Hematopoietic multipotent progenitor cell treated with erythropoietin and hydrocortisone succinate and interleukin-3 and kit ligand, for 17 days (in vitro differentiated cells): ENCODE measurements at places on chromosomes 12 and 14.
A peak's percentile ranks its signal among the peaks of the same experiment; 100 is the strongest.

- no peak for DNase-seq
Measured at GRCh38 chr14:35576260-35576659, 42.3 kb downstream of the INSM2 start.

DNA sequence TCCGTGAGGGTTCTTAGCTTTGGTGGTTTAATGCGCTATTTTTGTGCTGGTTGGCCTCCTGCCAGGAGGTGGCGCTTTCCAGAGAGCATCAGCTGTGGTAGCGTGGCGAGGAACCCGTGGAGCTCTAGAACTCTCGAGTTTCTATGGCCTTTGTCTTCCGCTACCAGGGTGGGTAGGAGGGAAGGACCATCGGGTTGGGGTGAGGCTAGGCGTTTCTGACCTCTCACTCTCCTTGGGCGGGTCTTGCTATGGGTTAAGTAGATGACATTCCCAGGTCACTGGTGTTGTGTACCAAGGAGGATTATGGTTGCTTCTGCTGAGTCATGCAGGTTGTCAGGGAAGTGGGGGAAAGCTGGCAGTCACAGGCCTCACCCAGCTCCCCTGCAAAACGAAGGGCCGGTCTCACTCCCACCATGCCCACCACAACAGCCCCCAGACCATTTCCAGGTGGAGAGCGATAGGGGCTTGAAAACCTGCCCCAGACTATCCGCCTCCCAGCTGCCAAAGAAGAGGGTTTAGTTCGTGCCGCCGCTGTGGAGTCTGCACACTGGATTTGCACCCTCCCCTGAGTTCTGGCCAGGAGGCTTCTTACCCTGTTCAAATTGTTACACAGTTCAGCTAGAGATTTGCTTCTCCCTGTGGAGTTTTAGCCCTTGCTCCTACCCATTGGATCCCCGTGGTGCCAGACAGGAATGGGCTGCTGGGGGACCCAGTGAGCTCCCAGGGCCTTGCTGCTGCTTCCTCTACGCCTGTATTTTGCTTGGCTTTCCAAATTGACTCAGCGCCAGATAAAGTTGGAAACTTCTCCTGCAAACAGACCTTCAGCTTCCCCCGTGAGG lies 21.9 kb downstream of the RNFT2 start:
- no peak for DNase-seq

- no peak for DNase-seq
Measured at GRCh38 chr14:40986655-40987054, 620.0 kb upstream of the LRFN5 start.

DNA sequence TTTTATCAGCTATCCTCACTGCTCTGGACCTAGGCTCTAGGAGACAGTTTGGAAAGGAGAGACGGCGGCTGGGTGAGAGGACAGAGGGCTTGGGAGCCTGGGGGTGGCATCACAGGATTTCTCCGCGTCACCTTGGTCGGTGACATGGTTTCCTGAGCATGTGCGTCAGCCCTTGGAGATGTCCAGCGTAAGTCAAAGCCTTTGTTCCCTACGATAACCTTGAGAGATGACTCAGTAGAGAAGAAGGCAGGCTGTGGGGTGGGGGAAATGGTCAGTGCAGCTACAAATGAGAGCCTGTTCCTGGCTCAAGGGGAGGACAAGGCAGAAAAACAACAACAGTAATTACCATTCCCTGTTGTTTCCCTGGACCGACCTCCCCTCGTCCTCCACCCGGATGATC lies 90.2 kb upstream of the TBX3 start:
- DNase-seq: no peak

- no peak for DNase-seq
Measured at GRCh38 chr12:537772-538171, 78.0 kb downstream of the B4GALNT3 start.

DNA sequence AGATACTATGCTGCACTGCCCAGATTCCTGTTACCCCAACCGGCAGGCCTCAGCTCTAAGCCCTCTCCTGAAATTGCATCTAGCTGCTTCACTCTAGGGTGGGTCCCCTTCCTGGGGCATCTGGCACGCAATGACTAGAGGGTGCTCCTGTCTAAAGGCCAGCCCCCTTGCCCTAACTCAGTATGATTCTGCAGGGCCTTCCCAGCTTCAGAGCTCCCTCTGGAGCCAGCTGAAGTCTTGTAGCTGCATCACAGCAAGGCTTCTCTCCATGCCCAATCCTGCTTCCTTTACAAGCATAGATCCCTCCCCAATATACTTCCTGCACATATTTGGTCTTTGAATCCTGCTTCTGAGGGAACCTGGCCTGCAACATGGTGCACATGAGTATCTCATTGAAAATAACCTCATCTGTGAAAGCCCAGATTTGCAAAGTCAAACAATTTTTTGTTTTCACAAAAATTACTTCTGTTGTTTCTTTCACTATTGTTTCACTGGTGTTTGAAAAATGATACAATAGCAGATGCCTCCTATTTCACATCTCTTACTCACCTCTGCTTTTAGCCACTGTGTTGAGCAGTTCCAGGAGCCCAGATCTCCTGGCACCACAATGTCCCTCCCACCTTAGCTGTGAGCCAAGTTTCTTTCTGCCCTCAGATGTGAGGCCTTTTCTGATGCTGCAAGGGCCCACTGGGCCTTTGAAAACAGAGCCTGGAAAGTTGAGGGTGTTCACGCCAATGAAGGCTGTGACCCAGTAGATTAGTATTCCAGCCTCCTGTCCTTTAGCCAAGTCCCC lies 169.5 kb upstream of the EGLN3 start:
- DNase-seq: no peak

DNA sequence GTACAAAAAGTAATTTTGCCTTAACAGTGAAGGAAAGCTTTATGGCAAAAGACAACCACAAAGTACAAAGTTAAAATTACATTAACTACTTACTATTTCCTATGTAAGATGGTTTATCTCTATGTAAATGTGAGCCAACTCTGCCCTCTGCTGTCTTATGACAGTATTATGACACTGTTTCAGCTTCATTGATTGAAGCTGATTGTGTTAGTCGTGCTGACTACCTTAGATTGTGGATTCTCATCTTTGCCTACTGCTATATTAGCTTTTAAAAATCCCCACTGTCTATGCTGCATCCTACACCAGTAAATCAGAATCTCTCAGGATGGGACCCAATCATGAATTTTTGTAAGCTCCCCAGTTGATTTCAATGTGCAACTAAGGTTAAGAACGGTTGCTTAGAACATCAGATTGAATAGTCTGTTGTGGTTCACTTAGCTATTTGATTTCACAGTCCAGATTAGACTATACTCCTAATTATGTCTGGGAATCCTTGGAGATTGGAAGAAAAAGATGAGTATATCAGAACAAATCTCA lies 12.2 kb upstream of the SPTB start:
- DNase-seq: peak; percentile 89

DNA sequence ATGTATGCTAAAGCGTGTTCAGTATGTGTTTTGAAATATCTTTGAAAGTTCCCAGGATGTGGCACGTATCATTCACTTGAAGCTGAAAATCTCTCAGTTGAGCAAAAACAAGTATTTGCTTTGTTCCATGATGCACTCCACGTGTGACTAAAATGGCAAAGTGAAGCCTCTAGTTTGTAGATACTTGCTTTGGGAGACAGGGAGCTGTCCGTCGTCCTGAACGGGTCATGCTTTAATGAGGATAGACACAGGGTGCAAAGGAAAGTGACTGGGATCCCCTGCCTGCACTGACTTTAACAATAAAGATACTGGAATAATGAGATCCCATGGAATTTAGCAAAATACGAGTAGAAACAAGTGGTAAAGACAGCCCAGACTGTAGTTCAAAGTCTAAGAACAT lies 991.4 kb downstream of the NRXN3 start:
- no peak for DNase-seq

GRCh38 chr12:32302218-32303173 lies 96.9 kb upstream of the FGD4 start:
- no peak for DNase-seq

DNA sequence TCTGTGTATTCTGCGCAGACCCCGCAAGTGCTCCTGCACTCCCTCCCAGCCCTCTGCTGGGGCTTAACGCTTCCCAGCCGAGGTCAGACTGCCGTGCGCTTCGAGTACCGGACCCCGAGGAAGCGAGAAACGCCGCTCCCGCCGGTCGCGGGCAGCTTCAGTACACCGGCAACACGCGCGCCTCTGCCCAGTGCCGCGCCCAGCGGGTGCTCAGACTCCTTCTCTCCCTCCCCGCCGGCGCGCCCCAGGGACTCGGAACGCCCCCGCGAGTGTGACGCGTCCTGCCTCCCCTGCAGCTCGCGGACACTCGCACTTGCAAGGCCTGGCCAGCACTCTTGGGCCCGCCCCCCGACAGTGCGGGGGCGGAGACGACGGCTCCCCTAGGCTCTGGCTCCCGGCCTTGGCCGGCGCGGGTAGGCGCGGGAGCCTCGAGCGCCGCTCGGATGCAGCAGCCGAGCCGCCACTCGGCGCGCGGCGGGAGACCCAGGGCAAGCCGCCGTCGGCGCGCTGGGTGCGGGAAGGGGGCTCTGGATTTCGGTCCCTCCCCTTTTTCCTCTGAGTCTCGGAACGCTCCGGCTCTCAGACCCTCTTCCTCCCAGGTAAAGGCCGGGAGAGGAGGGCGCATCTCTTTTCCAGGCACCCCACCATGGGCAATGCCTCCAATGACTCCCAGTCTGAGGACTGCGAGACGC lies at the start of gene PTGER2:
Gene PTGER2 (plus strand): TSS at position 410 of the 692 bp plus-strand sequence. CDS start 237 bp downstream, at position 647.
- DNase-seq: no peak

GRCh38 chr14:94307410-94307992 lies 14.4 kb upstream of the SERPINA10 start:
- DNase-seq: no peak

DNA sequence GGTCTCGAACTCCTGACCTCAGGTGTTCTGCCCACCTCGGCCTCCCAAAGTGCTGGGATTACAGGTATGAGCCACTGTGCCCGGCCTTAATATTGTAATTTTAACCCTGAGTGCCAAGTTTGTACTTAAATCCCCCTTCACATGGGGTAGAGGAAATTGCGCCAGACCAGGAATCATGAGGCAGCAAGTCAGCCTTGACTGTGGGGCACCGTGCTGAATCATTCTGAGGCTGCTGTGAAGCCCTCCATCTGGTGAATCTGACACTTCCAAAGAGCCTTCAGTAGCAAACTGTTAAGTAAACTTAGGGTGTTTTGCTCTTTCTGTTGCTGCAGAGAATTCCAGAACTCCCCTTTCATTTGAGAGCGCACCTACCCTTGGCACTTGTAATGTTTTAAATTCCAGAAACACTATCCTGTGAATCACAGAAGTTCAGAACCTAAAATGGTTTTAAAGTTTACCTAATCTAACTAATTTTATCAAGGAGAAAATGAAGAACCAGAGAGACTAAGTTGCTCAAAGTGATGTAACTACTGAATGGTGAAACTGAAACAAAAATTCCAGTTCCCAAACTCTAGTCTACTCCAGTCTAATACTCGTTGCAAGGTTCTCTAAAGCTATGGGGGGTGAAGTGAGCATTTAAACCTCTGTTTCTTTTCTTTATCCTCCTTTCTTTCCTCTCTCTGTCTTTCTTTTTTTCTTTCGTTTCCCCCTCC lies 7.5 kb downstream of the HEBP1 start:
- peak; percentile 90 for DNase-seq

GRCh38 chr12:52015532-52016041 lies 8.8 kb downstream of the TAMALIN start:
- DNase-seq: no peak

- no peak for DNase-seq
Measured at GRCh38 chr12:9742661-9743060, 9.8 kb upstream of the CLECL1 start.

GRCh38 chr12:118714051-118714460 lies 267.3 kb upstream of the SRRM4 start:
- DNase-seq: peak; percentile 26

DNA sequence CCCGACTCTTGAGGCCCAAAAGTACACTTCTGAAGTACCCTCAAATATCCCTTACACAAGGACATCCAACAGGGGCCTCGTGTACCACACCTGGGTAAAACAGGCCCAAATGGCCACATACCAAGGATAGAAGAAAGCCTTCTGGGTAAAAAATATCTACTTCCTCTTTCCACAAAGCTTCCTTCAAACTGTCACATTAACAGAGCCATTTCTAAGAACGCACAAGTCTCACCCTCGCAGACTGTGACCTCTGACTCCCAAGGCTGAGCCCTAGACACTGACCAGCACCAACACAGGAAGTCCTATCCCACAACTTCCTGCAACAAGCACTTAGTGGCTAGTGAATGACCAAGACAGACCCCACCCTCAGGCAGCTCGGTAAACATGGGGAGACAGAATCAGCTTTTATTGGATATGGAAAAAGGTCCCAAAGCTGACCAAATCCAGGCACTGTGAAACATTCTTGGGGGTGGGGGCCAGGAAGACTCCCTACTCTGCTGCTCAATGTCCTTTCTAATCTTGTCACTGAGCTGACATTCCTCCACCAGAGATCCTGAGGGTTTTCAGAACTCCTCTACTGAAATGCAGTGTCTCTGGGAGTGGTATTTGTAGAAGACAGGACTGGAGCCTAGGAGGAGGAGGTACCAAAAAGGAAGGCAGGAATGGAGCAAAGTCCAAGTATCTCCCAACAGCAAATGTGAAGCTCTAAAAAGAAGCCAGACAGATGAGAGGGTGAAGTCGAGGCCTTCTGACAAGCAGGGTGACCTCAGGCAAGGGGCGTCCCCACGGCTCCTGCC lies 15.9 kb downstream of the KCTD10 start:
- no peak for DNase-seq

DNA sequence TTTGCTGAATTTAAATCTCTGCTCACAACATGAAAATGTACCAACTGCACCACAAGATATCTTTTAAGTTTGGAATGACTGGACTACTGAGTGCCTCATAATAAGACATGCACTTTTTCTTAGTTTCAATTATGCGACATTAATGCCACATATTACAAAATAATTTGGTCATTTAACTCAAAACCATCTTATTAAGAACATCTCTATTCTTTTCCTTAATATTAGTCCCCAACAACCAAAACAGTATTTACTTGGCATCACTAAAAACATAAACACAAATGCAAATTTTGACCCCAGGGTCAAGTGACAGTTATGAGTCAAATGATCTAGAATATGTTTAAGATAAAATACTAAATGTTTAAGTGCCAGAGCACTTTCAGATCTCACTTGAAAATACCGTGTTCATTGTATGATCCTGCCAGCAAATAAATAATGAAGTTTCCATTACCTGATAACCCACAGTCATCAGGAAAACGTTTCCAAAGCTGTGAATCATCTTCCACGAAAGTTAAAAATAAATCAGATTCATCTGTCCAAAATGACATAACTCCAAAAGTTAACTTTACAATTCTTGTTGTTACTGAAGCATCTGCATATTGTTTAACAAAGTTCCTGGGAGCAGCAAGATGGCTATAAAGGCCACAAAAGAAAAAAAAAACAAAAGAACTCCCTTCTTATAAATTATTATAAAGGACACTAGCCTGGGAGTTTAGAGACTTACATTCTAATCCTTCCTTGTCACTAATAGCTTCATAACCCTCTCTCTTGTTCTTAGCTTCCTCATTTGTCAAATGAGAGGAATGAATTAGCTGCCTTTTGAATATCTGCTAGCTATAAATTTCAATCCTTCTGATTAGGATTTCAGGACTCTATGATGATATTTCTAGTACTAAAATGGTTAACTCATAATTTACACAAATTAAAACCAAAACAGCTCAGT lies 30.5 kb upstream of the AP4S1 start:
- DNase-seq: no peak

GRCh38 chr14:90809530-90810312 lies 6.5 kb downstream of the TTC7B start:
- no peak for DNase-seq

GRCh38 chr12:63045020-63045860 lies 105.8 kb downstream of the AVPR1A start:
- DNase-seq: no peak

- no peak for DNase-seq
Measured at GRCh38 chr14:67697006-67697405, 1.4 kb upstream of the RDH11 start.

GRCh38 chr14:69945912-69946311 lies 66.7 kb downstream of the SMOC1 start:
- DNase-seq: no peak
